HAP-1 (cell line): ENCODE measurements at places on chromosomes 6 and 20.

DNA sequence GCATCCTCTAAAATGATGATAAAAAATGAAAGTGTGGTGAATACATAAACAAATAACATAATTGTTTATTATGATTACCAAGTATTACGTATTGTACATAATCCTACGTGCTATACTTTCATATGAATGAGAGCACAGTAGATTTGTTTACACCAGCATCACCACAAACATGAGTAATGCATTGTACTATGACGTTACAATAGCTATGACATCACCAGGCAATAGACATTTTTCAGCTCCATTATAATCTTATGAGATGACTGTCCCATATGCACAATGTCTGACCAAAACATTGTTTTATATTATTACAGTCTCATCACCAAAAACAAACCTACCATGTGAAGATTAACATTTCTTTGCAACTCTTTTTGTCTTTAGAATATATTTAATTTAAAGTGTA lies 225.7 kb upstream of the TENT5A start:
- no peak for DNase-seq

DNA sequence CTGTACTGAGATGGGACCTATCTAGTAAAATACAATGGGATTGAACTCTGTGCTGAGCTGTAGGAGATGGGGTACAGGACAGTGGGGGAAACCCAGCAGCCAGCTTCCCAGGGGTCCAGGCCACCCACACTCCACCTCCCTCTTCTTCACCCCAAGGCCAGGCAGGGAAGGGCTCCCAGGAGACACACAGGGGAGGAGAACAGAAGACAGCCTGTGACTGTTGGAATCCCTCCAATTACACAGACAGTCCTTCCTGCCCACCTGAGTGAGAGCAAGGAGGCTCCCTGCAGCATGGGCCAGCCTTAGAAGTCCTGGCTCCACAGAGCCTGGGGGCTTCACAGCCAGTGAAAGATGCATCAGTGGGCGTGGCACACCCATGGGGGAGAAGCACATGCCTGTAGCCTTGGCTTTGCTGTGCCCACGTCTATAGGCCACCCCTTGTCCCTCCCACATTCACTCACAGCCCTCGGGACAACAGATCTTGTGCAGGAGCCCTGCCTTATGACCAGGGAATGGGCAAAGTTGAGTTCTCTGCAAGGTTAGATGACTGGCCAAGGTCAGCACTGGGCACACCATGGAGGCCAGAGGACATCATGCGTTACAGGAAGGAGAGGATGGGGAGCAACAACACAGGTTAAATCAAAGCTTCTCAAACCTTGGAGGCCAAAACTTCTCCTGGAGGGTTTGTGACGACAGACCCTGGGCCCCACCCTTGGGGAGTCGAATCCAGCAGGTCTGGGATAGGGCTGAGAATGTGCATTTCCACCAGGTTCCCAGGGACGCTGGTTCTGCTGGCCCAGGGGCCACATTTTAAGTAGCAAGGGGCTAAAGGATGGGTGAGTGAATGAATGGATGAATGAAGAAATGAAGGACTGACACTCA lies 12.3 kb upstream of the CST7 start:
- DNase-seq, result no peak

GRCh38 chr6:134678436-134678889 lies 271.4 kb downstream of the ALDH8A1 start:
- DNase-seq, result peak; percentile 51

GRCh38 chr20:21571841-21572690 lies 58.2 kb upstream of the NKX2-2 start:
- DNase-seq, result peak; percentile 45

GRCh38 chr6:137216106-137216505 lies 3.1 kb downstream of the IFNGR1 start:
- DNase-seq, result no peak

GRCh38 chr20:39283464-39283863 lies 321.3 kb downstream of the DHX35 start:
- DNase-seq, result no peak

DNA sequence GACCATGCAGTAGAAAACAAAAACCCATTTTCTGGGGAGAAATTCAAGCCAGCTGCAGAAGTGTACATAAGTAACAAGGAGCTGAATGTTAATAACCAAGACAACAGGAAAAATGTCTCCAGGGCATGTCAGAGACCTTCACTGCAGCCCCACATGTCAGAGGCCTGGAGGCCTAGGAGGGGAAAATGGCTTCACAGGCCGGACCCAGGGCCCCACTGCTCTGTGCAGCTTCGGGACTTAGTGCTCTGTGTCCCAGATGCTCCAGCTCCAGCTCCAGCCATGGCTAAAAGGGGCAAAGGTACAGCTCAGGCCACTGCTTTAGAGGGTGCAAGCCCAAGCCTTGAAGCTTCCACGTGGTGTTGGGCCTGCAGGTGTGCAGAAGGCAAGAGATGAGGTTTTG lies 43.6 kb downstream of the HACE1 start:
- DNase-seq, result no peak

DNA sequence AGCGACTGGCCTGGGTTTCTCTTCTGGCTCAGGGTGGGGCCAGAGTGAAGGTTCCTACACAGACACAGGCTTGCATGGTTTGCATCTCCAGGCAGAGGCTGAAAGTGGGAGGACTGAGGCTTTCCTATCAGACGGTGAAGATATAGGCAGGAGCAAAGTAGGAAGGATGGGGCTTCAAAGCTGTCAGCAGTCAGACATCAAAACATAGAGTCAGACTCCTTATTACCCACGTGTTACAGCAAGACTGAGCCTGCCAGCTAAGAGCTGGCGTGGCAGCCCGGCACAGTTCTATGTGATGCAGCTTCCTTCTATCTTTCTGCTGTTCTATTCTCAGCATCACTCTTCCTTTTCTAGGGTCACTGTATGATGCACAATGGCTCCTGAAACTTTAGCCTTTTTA lies 445.1 kb downstream of the DOK5 start:
- DNase-seq, result no peak

DNA sequence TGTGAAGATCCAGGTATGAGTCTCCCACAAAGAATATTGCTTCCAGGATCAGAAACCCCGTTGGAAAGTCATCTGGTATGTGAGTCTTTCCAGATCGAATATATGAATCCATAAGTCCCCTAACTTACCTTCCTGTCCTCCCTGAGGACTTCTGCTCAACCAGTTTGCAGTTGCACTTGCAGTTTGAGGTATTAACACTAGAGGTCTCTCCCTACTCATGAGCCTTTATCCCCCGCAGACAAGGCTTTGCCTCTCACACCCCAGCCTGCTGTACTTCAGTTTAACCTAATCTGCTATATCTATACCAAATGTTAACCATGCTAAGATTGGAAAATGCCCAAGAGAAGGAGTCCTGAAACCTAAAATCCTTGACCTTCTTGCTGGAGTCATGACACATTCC lies 135.3 kb upstream of the DEFB112 start:
- peak; percentile 3 for DNase-seq

- no peak for DNase-seq
Measured at GRCh38 chr6:15776458-15776980, 113.7 kb upstream of the DTNBP1 start.

- DNase-seq, result no peak
Measured at GRCh38 chr6:168384045-168385036, 56.6 kb upstream of the SMOC2 start.

DNA sequence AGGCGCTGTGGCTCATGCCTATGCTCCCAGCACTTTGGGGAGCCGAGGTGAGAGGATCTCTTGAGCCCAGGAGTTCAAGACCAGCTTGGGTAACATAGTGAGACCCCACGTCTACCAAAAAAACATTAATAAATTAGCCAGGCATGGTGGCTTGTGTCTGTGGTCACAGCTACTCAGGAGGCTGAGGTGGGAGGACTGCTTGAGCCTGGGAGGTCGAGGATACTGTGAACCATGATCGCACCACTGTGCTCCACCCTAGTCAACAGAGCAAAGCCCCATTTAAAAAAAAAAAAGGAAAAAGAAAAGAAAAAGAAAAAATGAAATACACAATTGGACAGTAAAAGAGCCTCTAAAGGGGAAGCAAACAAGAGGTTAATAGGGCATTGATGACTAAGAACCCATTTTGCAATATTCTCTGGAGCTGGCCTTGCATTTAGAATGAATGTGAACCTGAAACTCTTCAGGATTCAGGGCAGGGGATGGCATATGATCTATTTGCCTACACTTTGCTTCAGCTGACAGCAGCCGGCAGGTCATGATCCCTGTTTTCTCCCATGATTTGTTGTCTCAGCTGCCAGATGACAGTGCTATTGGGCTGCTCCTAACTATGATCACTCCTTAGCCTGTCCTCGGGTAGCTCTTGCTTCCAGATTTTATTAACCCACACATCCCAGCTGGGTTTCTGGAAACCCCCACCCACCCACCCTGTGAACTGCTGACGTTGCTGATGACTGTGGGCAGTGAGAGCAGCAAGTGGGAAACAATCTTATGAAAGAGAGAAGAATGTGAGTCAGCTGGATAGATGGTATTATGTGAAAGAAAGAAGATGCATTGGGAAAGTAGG lies 83.8 kb upstream of the ELOVL5 start:
- no peak for DNase-seq

- no peak for DNase-seq
Measured at GRCh38 chr20:34322267-34323105, 19.3 kb upstream of the AHCY start.

DNA sequence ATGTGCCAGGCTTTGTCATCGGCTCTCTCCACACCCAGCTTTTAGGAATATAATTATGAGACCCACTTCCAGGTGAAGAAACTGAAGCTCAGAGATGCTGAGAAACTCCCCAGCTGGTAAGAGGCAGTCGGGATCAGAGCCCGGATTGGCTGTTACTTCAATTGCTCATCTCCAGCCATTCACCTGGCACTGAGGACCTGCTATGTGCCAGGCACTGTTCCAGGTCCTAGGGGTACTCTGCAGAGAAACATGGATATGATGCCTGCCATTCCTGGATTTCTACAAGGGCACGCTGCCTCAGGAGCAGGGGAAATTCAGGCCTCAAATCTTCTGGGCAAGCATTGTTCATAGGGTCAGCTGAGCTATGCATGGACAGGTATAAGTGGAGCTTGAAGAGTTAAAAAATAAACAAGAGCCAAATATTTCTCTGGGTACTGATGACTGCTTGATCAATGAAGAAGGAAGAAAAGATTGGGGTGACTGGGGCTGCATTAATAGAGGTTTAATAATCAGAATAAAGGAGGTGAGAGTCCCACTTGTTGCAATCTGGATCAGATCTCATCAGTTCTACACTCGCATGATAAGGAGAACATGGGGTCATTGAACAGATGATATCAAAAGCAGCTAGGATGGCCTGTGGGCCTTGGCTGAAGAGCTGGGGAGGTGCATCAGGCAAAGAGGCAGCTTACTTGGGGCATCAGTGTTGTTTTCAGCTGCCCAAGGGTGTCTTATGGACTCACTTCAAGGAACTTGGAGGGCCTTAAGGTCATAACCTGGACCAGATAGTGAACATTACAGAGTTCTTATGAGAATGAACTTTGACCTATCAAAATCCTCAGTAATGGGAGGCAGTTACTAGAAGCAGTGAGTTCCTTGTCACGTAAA lies 80.9 kb upstream of the TOX2 start:
- DNase-seq, result no peak

GRCh38 chr6:71481801-71482200 lies 193.2 kb downstream of the OGFRL1 start:
- DNase-seq, result no peak
